Smooth muscle cell of trachea (primary cell): ENCODE measurements at places on chromosomes 12 and 14. TPM values are rescaled to one million over a fixed set of nuclear protein-coding genes. Genes with fewer than 3 reads are reported as not detected.

Gene ERC1
- total RNA-seq: 33.4 and 54.0 TPM in 2 replicates

Gene NGB
- total RNA-seq: not detected in 2 replicates

Gene TNFAIP2
- total RNA-seq: 64.1 and 190 TPM in 2 replicates

Gene NPFF
- total RNA-seq: not detected in 2 replicates

Gene PTCSC3
- not detected in 2 replicates for total RNA-seq

Gene TEX52
- total RNA-seq: not detected in 2 replicates

Gene NKX2-1
- total RNA-seq: not detected in 2 replicates

Gene DAAM1
- total RNA-seq: 25.6 and 26.3 TPM in 2 replicates

Gene KRT85
- total RNA-seq: not detected in 2 replicates

Gene KRT82
- total RNA-seq: not detected in 2 replicates

Gene SLC6A15
- total RNA-seq: 21.2 and 30.0 TPM in 2 replicates

Gene TAS2R30
- 3.6 and 9.0 TPM in 2 replicates for total RNA-seq

Gene TAS2R10
- total RNA-seq: 0.99 and 1.6 TPM in 2 replicates

Gene ENDOU
- 0.17 and 0.29 TPM in 2 replicates for total RNA-seq
